Osteocyte (in vitro differentiated cells): ENCODE measurements at places on chromosomes 1 and 21. TPM values are rescaled to one million over a fixed set of nuclear protein-coding genes. Genes with fewer than 3 reads are reported as not detected.
A peak's percentile ranks its signal among the peaks of the same experiment; 100 is the strongest.

- no peak overlapping the region for H3K4me3 ChIP-seq
- H3K27ac ChIP-seq = no peak overlapping the region
Measured at GRCh38 chr1:100343897-100344296, 8.4 kb upstream of the CDC14A start.

GRCh38 chr1:234776876-234777855 is 167.2 kb upstream of the IRF2BP2 start:
- peaks cover 8% of the 10 kb centered on the region for H3K4me1 ChIP-seq
- no peak overlapping the region for H3K4me3 ChIP-seq
- no peaks in the 10 kb centered on the region for H3K36me3 ChIP-seq
- H3K27me3 ChIP-seq = no peaks in the 10 kb centered on the region

DNA sequence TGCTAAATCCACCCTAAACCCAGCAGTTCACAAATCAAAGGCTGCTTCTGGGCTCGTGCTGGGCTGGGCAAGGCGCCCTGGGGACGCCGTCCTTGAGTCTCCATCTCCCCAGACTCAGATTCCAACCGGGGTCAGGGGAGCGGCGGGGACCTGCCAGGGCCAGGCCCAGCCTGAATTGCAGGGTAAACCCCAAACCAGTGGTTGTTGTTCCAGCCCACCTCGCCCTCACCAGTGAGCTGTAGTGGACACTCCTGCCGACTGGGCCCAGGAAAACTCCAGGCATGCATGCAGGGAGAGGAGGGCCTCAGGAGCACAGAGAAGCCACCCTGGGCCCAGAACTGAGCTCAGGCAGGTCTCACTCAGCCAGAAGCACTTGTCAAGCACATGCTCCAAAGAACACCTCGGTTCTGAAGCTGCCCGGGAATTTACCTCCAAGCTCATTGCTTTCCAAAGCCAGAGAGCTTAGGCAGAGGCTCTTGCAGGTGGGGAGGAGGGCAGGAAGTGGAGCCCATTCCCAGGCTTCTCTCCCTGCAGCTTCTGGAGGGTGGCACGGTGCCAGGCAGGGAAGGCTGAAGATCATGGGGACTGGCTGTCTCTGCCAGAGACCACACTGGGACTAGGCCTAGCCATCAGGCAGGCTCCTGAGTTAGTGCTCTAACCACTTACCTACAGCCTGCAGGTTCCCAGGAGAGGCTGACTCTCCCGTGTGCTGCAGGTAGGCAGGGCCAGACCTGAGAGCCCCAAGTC is 437.0 kb downstream of the MATN1 start:
- no peak overlapping the region for H3K27ac ChIP-seq
- peak; percentile 83 for DNase-seq
- no peaks in the 10 kb centered on the region for H3K4me1 ChIP-seq
- peaks cover 4% of the 10 kb centered on the region for H3K27me3 ChIP-seq
- H3K4me3 ChIP-seq = no peak overlapping the region

DNA sequence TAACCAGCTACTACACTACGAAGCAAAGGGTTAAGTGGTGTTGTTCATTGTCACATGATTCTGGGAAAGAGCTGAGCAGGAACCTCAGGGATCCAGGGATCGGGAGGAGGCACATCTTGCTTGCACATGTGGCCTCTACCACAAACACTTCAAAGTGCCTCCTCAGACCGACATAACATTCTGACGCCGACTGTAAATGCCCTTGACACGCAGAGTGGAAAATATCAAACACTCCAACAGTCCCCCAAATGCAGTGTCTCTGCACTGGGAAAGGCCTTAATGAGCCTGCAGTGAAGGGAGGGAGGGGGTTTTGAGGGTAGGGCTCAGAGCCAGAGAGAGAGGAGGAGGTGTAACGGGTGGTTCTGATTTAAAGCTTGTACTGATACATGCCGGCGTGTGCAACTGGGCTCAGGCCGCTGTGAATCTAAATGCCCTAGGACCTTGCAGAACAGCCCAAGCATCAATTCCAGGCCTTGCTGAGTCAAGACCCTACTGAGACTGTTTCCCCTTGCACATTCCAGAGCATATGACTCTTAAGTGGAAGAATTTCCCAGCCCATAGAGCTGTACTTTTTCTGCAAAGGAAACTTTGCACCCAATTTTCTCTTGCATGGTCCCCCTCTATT is 163.7 kb downstream of the NTMT2 start:
- H3K4me3 ChIP-seq = peak overlapping the region; percentile 33
- no peaks in the 10 kb centered on the region for H3K36me3 ChIP-seq
- H3K27ac ChIP-seq = peak overlapping the region; percentile 88
- DNase-seq = peak; percentile 88
- H3K4me1 ChIP-seq = peaks cover 76% of the 10 kb centered on the region
- no peaks in the 10 kb centered on the region for H3K27me3 ChIP-seq

GRCh38 chr1:3921765-3922164 is 21.7 kb upstream of the C1orf174 start:
- H3K4me1 ChIP-seq = no peaks in the 10 kb centered on the region
- H3K27ac ChIP-seq = no peak overlapping the region
- H3K4me3 ChIP-seq = no peak overlapping the region
- H3K36me3 ChIP-seq = no peaks in the 10 kb centered on the region

GRCh38 chr1:13823126-13823880 is 123.3 kb downstream of the PRDM2 start:
- DNase-seq = peak; percentile 81
- H3K36me3 ChIP-seq = peaks cover 9% of the 10 kb centered on the region
- H3K4me3 ChIP-seq = no peak overlapping the region
- H3K27ac ChIP-seq = no peak overlapping the region
- H3K27me3 ChIP-seq = no peaks in the 10 kb centered on the region

GRCh38 chr1:84721152-84721551 is 30.9 kb upstream of the SSX2IP start:
- no peak overlapping the region for H3K27ac ChIP-seq
- no peak for DNase-seq
- peaks cover 20% of the 10 kb centered on the region for H3K27me3 ChIP-seq
- no peak overlapping the region for H3K4me3 ChIP-seq

GRCh38 chr21:45965084-45965809 is 16.3 kb upstream of the COL6A1 start:
- H3K4me3 ChIP-seq = no peak overlapping the region
- no peak overlapping the region for H3K27ac ChIP-seq
- no peaks in the 10 kb centered on the region for H3K27me3 ChIP-seq
- peaks cover 15% of the 10 kb centered on the region for H3K4me1 ChIP-seq
- no peak for DNase-seq

- H3K27me3 ChIP-seq = no peaks in the 10 kb centered on the region
- H3K36me3 ChIP-seq = no peaks in the 10 kb centered on the region
- no peaks in the 10 kb centered on the region for H3K4me1 ChIP-seq
- no peak for DNase-seq
Measured at GRCh38 chr21:32298148-32298559, 501 bp upstream of the MRAP start.

GRCh38 chr1:32742199-32742947 is 39.8 kb upstream of the SYNC start:
- peaks cover 2% of the 10 kb centered on the region for H3K36me3 ChIP-seq
- peak overlapping the region; percentile 66 for H3K27ac ChIP-seq
- no peak for DNase-seq

DNA sequence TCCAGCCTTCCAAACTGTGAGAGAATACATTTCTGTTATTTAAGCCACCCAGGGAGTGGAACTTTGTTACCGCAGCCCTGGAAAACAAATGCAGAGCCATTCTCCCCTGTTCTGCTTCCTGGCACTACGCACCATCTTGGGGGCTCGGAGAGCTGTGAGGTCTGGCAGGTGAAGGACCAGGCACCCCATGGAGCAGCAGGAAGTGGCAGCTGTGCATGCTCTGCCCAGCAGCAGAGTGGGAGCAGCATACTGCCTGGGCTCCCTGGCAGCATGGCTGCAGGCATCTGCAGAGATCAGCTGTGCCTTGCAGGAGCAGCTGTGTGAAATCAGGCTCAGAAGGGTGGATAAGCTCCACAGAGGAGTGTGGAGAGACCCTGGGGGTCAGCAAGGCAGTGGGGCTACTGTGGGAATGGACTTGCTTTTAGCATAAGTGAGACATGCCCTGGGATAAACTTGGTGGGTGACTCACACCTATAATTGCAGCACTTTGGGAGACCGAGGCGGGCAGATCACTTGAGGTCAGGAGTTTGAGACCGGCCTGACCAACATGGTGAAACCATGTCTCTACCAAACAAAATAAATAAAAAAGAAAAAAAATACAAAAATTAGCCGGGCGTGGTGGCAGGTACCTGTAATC is 17.7 kb upstream of the ZSCAN20 start:
- H3K4me3 ChIP-seq = no peak overlapping the region
- H3K4me1 ChIP-seq = peaks cover 49% of the 10 kb centered on the region
- H3K27ac ChIP-seq = peak overlapping the region; percentile 67
- DNase-seq = no peak

- no peak overlapping the region for H3K27ac ChIP-seq
- DNase-seq = no peak
- H3K36me3 ChIP-seq = no peaks in the 10 kb centered on the region
- H3K4me1 ChIP-seq = no peaks in the 10 kb centered on the region
Measured at GRCh38 chr1:87239997-87240605, 88.6 kb upstream of the LMO4 start.

DNA sequence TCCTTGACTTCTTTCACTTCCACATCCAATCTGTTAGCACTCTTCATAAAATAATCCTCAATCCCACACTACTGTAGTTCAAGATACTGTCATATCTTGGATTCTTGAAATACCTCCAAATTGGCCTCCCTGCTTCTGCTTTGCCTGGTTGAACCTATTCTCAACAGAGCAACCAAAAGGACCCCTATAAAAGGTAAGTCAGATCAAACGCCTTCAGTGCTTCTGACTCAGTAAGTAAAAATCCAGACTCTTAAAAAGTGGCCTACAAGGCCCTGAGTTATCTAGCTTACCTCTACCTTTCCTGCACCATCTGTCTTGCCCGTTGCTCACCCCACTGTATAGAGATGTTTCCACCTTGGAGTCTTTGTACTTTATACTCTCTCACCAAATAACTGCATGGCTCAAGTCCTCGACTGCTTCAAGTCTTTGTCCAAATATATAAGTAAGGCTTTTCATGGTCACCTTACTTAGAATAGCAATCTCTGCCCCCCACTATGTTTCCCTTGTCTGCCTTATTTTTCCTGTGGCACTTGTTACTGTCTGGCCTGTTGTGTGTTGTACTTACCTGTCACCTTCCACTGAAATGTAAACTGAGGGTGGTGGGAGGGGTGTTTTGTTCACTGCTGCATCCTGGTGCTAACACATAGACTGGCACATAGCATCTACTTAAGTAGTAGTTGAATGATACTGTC is 5.1 kb upstream of the PIGV start:
- no peak overlapping the region for H3K4me3 ChIP-seq
- peaks cover 36% of the 10 kb centered on the region for H3K36me3 ChIP-seq
- no peak for DNase-seq
- H3K4me1 ChIP-seq = peaks cover 61% of the 10 kb centered on the region
- H3K27me3 ChIP-seq = no peaks in the 10 kb centered on the region
- H3K27ac ChIP-seq = peak overlapping the region; percentile 27

CD1B gene
- not detected in 2 replicates for total RNA-seq

PRKCZ gene
- 2.3 and 3.1 TPM in 2 replicates for total RNA-seq

ANKRD34A gene
- total RNA-seq = 1.1 and 1.2 TPM in 2 replicates

PROK1 gene
- not detected in 2 replicates for total RNA-seq

SAMD11 gene
- total RNA-seq = 16.6 and 19.5 TPM in 2 replicates

RBBP5 gene
- total RNA-seq = 14.7 and 17.3 TPM in 2 replicates

FOXD2 gene
- total RNA-seq = 1.0 and 1.5 TPM in 2 replicates

BECN2 gene
- total RNA-seq = not detected in 2 replicates

TMEM125 gene
- total RNA-seq = not detected in 2 replicates
